ENCODE measurements at places on chromosomes 12 and 14. TPM values are rescaled to one million over a fixed set of nuclear protein-coding genes. Genes with fewer than 3 reads are reported as not detected.

GRCh38 chr12:6975297-6976032 lies 4.8 kb downstream of the EMG1 start:
- H3K27me3 ChIP-seq = no peaks in the 10 kb centered on the region
- H3K4me1 ChIP-seq = peaks cover 5% of the 10 kb centered on the region
- H3K36me3 ChIP-seq = peaks cover 30% of the 10 kb centered on the region

DNA sequence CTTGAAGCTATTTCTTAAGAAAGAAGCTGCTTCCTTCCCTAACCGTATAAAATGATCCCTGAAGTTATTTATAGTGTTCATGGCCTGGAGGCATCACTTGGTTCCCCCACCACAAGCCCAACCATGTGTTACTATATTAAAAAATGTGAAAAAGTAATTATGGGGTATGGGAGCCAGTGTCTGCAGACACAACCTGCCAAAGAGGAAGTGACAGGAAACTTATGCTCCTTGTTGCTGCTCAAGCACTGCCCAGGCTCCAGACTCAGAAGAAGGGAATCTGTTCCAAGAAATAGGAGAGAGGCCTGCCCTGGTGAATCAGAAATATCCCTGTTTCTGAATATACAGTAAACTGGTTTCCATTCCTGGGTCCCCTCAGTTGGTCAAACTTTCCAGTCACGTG lies 217.2 kb upstream of the BMP4 start:
- no peaks in the 10 kb centered on the region for H3K27me3 ChIP-seq
- no peak overlapping the region for H3K4me3 ChIP-seq
- H3K4me1 ChIP-seq = peaks cover 52% of the 10 kb centered on the region
- H3K27ac ChIP-seq = peak overlapping the region; percentile 32
- no peaks in the 10 kb centered on the region for H3K36me3 ChIP-seq
- peak; percentile 75 for DNase-seq

- DNase-seq = no peak
- H3K4me1 ChIP-seq = no peaks in the 10 kb centered on the region
- H3K36me3 ChIP-seq = no peaks in the 10 kb centered on the region
- H3K27ac ChIP-seq = no peak overlapping the region
- H3K27me3 ChIP-seq = no peaks in the 10 kb centered on the region
These were observed 222.1 kb downstream of the AACS start for GRCh38 chr12:125287155-125287847.

DNA sequence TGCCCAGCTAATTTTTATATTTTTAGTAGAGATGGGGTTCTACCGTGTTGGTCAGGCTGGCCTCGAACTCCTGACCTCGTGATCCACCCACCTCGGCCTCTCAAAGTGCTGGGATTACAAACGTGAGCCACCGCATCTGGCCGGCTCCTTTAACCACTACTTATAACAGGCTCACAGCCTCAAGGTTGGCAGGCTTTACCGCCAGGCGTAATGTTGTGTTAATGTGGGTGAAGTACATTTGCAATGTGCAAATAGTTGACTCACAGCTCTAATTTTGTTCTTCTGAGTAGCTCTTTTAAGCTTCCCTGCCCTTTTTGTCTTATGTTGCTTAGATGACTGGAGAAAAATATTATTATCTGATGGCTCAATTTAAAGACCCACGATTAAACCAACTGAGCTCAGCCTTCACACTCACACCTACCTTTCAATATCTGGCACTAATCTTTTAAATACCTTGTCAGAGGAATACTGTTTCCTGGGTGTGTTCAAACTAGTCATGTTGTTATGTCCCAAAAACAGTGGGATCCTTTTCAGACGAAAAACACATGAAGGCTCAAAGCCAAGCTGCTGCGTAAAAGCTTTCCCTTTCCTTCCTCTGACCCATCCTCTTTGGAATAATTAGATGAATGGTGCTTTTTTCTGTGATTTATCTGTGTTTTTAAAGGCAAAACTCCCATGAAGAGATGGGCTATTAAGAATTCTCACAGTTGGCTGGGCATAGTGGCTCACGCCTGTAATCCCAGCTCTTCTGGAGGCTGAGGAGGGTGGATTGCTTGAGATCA lies 57.2 kb upstream of the USP44 start:
- peaks cover 74% of the 10 kb centered on the region for H3K4me1 ChIP-seq
- peak; percentile 91 for DNase-seq
- H3K4me3 ChIP-seq = no peak overlapping the region
- no peaks in the 10 kb centered on the region for H3K36me3 ChIP-seq
- H3K27ac ChIP-seq = peak overlapping the region; percentile 91

DNA sequence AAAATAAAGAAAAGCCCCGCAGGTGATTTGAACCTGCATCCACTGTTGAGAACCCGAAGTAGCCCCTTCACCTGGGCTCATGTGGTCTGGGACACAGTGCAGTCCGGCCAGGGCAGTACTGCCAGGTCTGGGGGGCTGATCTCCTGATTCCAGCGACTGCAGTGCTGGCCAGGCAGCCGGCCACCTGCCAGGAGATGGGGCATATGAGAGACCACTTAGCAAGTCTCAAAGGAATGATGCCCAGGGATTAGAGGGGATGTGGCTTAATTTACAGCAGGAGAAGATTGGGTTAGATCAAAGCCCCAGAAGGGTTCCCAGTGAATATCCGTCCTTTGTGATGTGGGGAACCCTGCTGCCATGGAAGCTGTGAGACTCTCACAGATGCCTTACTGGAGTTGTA lies 113.3 kb downstream of the PRMT8 start:
- no peak for DNase-seq
- no peaks in the 10 kb centered on the region for H3K36me3 ChIP-seq
- no peak overlapping the region for H3K27ac ChIP-seq
- H3K27me3 ChIP-seq = peaks cover 3% of the 10 kb centered on the region

DNA sequence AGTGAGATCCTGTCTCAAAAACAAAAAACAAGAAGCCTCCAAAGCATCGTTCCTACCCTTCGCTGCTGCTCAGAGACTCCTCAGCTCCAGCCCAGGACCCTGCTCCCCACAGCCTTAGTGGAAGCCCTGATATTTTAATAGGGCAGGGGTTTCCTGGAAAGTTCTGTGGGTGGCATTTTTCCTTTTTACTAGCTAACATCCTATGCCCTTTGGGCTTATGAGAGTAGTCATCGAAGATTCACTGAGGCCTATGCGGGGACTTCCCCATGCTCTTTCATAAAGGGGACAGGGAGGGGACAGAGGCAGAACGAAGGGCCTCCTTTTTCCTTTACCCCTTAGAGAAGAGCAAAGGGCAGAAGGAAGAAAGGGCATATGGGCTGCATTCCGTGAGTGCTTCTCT lies 8.3 kb downstream of the LAG3 start:
- peaks cover 5% of the 10 kb centered on the region for H3K4me1 ChIP-seq
- no peaks in the 10 kb centered on the region for H3K27me3 ChIP-seq

- no peak overlapping the region for H3K4me3 ChIP-seq
- H3K27ac ChIP-seq = peak overlapping the region; percentile 22
- DNase-seq = no peak
These were observed 38.0 kb downstream of the RCOR1 start for GRCh38 chr14:102630405-102630804.

DNA sequence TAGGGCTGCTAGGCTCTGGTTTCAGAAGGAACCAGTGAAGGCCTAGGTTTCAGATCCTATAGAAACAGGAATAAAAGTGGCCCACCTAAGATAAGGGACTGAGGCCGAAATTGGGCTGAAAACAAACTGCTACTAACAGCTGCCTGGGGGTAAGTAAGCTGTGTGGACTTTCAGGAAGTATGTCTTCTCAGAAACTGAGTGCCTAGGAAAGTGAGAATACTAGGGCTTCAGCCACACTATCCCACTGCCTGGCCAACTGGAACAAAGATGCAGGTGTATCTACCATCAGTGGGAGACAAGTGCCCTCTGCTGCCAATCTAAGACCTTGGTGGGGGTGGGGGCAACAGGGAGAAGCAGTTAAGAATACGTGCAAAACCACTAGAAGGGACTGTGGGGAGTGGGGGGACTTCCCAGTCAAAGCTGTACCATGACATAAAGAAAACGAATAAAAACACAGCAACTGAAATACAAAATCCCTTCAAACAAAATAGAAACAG lies 82.5 kb downstream of the MED13L start:
- no peak for DNase-seq
- H3K4me3 ChIP-seq = no peak overlapping the region
- H3K4me1 ChIP-seq = no peaks in the 10 kb centered on the region
- H3K27ac ChIP-seq = no peak overlapping the region
- H3K27me3 ChIP-seq = no peaks in the 10 kb centered on the region

GRCh38 chr14:39050389-39050788 lies 52.6 kb downstream of the SEC23A start:
- peak; percentile 59 for DNase-seq
- H3K4me1 ChIP-seq = peaks cover 3% of the 10 kb centered on the region
- no peaks in the 10 kb centered on the region for H3K27me3 ChIP-seq
- H3K4me3 ChIP-seq = no peak overlapping the region
- no peak overlapping the region for H3K27ac ChIP-seq

DNA sequence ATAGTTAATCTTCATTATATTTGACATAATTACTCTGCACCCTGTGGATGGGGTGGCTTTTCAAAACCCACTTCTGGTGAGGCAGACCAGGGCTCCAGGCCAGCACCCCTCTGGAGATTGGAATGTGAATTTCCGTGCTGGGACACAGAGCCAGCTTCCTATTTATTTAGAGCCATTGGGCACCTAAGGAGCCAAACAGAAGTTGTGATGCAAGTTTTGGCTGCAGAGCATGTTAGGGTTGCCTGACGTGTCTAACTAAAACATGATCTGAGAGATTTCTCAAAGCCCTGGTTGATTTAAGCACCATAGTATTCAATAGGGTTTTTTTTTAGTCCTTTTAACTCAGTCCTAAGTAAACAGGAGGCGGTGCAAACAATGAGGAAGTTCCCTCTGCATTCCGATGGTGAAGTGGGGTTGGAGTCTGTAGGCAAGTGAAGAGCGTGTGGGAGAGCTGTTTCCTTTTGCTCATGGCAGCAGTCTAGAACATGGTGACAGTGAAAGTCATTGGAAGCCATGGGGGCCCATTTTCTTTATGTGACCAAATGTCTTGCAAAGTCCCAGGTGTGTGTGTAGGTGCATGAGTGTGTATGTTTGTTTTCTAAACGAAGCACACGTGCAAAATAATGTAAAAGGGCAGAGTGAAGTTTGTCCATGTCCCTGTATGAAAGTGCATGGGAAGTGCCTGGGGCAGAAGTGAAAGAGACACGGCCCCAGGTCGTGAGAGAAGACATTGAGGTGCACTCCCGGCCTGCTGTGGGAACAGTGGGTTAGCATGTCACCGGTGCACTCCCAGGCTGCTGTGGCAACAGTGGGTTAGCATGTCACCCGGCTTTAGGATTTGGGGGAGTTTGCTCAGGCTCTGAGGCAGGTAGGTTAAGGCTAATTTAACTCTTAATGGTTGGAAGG lies 117.7 kb downstream of the PRKCH start:
- H3K27me3 ChIP-seq = no peaks in the 10 kb centered on the region
- peak; percentile 91 for DNase-seq
- no peaks in the 10 kb centered on the region for H3K36me3 ChIP-seq
- no peak overlapping the region for H3K4me3 ChIP-seq
- peak overlapping the region; percentile 39 for H3K27ac ChIP-seq

GRCh38 chr12:103903993-103904392 lies 26.2 kb upstream of the HSP90B1 start:
- no peaks in the 10 kb centered on the region for H3K36me3 ChIP-seq
- H3K27ac ChIP-seq = no peak overlapping the region
- H3K4me3 ChIP-seq = no peak overlapping the region
- peaks cover 6% of the 10 kb centered on the region for H3K27me3 ChIP-seq
- no peak for DNase-seq

The STAB2 gene
- total RNA-seq = not detected

The POMT2 gene
- total RNA-seq = 48.2 TPM

The PPM1A gene
- 33.9 TPM for total RNA-seq

The MANSC4 gene
- 0.65 TPM for total RNA-seq

The WNT1 gene
- total RNA-seq = not detected

The FAM161B gene
- total RNA-seq = 3.1 TPM

The PROX2 gene
- not detected for total RNA-seq

All from endothelial cell of umbilical vein (primary cell).